ENCODE measurements at places on chromosomes 4 and X.

- no peak for DNase-seq
These were observed 219.3 kb upstream of the JADE1 start for GRCh38 chr4:128590034-128590740.

DNA sequence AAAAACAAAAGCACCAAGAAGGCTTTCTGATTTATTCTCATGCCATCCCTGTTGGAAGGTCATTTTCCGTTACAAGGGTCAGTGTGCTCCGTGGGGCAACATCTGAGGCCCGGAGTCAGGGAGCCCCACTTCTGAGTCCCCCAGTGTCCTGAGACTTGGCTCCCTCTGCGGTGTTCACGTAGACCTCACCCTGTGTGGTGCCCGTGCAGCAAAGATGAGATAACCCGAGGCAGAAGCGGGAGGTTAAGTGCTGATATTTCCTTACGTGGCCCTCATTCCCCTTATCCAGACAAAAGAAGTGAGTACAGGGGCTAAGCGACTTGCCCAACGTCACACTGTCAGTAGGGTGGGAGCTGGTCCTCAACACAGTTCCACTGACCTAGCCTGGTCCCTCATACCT lies 3.5 kb downstream of the JAKMIP1 start:
- no peak for DNase-seq

GRCh38 chr4:183171484-183172267 lies 72.6 kb downstream of the WWC2 start:
- DNase-seq: no peak

DNA sequence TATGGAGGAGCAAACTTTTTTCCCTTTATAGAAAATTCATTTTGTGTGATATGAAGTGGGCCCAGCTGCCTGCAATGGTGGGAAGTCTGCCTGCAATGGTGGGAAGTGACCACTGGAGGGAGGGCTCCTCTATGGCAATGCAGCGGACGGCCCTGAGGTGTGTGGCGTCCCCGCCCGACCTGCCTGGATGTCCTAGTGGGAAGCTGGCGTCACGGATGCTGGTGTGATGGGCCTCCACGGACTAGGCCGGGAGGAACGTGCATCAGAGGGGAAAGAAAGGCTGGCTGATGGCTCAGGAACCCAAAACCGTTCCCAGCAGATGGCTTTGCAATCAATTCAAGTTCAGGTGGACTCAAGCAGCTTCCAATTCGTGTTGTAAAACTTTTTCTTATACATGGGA lies 177.9 kb downstream of the AFAP1 start:
- DNase-seq: peak; percentile 51

GRCh38 chrX:16140448-16140847 lies 17.1 kb downstream of the GRPR start:
- no peak for DNase-seq

- DNase-seq: no peak
These were observed 31.6 kb upstream of the SOD3 start for GRCh38 chr4:24763631-24764297.

DNA sequence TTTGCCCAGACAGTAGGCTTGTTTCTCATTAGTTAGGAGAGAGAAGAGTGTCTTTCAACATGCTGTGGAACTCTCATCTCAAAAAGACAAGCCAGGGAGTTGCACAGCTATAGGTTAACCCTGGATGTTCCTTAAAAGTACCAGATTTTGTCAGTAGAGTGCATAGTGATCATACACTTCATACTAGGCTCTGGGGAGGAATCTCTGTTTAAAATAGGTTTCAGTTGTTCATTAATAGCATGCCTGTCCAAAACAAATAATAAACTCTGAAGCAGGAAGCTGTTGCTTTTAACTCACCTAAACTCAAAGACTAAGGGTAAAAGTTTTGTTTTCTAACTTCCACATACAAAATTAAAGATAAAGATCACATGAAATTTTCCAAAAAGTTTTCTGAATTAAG lies 1948.4 kb downstream of the C4orf33 start:
- DNase-seq: no peak

DNA sequence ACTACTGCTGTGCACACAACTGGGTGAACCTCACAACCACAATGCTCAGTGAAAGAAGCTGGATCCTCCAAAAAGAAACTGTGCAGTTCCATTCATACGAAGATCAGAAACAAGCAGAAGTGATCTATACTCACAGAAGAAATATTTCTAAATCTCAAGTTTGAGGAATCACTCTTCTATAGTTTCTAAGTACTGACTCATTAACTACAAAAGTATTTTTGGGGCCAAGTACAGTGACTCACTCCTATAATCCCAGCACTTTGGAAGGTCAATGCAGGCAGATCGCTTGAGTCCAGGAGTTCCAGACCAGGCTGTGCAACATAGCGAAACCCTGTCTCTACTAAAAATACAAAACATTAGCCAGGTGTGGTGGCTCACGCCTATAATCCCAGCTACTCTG lies 51.3 kb upstream of the RELL1 start:
- DNase-seq: no peak

GRCh38 chr4:81786063-81786763 lies 314.5 kb upstream of the RASGEF1B start:
- peak; percentile 80 for DNase-seq

DNA sequence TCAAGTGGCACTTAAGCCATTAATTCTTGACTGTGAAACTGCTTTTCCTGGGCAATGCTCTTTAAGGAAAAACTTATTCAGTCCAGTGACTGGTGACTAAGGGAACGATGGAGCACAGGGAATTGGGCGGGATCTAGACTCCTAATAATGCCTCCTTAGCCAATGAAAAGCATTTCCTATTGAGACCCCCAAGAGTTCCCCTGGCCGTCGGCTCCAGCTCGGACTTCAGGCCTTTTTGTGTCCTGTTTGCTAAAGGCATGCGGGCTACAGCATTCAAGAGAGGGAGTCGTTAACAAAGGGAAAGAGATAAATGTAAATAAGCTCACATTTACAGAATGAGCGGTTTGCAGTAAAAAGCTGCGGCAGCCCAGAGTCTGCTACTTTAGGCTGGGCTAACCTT lies at the start of gene LPAR4:
TSS of gene LPAR4 (plus strand) at position 232 of the 400 bp plus-strand sequence. CDS start 7,150 bp downstream, outside the sequence.
- no peak for DNase-seq

GRCh38 chr4:2281575-2282343 lies 19.9 kb upstream of the MXD4 start:
- peak; percentile 52 for DNase-seq

GRCh38 chr4:185019456-185020292 lies 1.4 kb downstream of the HELT start:
- DNase-seq: no peak

All from hematopoietic multipotent progenitor cell treated with erythropoietin and hydrocortisone succinate and interleukin-3 and kit ligand, for 8 days (in vitro differentiated cells).